ENCODE measurements at places on chromosomes 6 and 20.

- no peak for DNase-seq
Observed at GRCh38 chr20:4581838-4582237, 139.9 kb upstream of the PRND start.

DNA sequence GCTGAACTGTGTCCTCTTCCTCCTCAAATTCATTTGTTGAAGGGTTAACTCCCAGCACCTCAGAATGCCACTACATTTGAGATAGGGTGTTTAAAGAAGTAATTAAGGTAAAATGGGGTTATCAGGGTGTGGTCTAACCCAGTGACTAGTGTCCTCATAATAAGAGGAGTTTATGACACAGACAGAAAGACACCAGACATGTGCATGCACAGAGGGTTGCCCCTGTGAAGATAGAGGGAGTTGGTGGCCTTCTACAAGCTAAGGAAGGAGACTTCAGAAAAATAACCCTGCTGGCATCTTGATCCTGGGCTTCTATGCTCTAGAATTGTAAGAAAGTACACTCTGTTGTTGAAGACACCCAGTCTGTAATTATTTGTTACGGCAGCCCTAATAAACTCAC is 24.9 kb upstream of the EDN1 start:
- no peak for DNase-seq

DNA sequence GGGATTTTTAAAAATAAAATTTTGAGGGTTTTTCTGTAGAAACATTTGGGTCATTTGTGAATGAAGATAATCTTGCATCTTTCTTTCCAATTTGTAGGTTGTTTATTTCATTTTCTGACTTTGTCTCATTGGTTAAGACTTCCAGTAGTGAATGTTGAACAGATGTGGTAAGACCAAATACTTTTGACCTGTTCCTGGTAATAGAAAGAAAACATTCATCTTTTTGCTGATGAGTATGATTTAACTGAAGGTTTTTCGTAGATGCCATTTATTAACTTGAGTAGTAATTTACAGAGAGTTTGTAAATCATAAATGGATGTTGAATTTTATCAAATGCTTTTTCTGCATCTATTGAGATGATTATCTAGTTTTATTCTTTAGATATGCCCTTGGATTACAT is 416.1 kb upstream of the CITED2 start:
- DNase-seq: no peak

- DNase-seq: no peak
Observed at GRCh38 chr6:124064317-124065113, 260.9 kb downstream of the NKAIN2 start.

DNA sequence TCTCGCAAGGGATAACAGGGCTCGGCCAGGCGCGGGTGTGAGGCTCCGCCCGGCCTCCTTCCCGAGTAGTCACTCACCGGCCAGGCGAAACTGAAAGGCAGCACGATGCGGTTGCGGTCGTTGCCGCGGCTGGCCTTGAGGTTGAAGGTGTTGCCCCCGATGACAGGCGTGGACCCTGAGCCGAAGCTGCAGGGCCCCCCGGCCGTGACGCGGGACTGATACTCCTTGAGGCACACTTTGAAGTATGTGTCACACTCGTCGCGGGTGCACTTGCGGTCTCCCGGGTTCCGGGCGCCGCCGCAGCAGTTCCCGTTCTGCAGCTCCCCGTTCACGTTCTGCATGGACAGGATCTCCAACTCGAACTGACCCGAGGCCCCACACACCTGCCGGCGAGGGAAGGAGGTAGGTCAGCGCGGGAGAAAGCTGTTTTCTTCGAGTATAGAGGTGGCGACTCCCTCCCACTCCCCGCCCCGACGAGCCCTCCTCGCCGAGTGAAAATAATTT is 1.1 kb downstream of the JAG1 start:
- no peak for DNase-seq

DNA sequence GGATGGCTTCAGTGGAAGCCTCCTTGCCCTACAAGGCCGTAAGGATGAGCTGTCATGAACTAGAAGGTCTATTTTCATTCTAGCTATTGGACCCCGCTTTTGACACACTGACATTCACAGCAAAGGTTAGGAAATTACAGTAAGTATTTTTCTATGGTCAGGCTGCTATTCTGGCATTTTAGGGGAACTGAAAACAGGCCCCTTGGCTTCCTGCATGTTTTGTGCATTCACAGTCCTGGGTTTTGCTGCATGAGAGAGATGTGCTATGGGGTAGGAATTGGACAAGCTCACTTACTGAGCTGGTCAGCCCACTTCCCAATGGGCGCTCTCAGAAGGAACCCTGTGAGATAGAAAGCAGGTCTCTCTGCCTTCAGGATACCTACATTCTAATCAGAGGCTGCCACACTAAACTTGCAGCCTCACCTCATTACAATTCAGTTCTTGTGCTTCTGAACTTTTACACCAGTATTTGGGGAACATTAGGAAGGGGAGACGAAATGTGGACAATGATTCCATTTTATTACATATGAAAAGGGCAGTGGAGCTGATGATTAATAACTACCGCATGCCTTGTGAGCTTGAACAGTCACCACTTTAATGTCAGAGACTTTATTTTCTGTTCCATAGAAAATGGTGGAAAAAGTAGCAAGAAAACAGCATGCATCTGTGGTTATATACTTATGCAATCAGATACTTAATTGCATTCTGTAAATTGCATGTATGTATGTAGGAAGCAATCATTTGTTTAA is 86.6 kb upstream of the TAB2 start:
- no peak for DNase-seq

GRCh38 chr6:170033666-170034065 is 257.2 kb downstream of the DLL1 start:
- no peak for DNase-seq

- DNase-seq: no peak
Observed at GRCh38 chr6:159952289-159953005, 16.4 kb upstream of the IGF2R start.

DNA sequence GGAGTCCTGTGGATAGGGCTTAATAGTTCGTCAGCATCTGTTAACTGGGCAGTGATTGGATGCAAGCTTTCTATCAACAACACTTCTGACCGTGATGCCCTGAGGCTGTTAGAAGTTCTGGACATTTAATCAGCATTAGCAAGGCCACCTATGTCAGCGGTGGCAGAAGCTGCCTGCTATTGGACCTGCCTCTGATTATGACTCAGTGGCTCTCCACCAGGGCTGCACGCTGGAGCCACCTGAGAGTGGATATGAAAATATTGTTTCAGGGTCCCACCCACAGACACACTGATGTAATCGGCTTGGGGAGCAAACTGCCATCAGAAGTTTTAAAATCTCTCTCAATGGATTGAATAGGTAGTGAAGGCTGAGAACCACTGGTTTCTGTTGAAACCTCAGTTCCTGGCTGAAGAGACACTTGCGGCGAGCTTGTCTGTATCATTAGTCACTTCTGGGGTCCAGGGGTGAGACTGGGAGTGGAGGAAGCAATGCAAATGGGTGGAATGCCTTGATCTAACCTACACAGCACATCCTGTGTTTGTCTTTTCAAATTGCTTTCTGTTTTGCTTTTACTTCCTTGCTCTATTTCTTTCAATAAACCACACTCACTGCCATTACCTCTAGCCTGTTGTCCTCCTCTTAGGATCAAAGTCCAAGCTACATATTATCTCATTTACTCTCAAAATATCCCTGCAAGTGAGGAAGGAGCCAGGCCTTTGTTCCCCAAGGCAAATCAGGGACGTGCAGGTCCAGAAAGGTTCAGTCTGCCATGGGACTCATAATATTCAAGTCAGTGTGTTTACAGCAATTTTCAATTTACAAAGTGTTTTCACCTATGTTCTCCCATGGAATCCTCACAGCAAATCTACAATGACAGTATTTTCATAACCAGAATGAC is 4.2 kb downstream of the CLIC5 start:
- no peak for DNase-seq

GRCh38 chr6:33990061-33990541 is 155.8 kb downstream of the GRM4 start:
- no peak for DNase-seq

GRCh38 chr6:156953479-156954146 is 176.4 kb downstream of the ARID1B start:
- peak; percentile 98 for DNase-seq

GRCh38 chr6:23081701-23082100 is 512.3 kb downstream of the HDGFL1 start:
- no peak for DNase-seq

DNA sequence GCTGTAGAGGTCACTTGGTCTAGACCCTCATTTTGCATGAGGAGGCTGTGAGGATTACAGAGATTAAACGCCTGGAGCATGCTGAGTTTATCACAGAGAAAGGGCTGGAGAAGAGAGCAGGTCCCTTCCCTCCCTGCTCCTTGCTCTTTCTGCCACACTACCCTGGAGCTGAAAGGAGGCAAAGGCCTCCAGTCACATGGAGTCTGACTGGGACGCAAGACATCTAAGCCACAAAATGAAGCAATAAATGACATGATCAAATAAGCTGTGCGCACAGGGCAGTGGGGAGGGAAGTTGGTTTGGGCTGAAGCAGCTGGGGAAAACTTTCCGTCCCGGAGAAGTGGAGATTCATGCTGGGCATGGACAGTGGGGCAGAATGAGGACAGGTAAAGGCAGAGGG is 33.3 kb downstream of the ATXN1 start:
- DNase-seq: no peak

- no peak for DNase-seq
Observed at GRCh38 chr6:56399250-56399671, 151.9 kb upstream of the COL21A1 start.

GRCh38 chr20:49507741-49508434 is 25.4 kb upstream of the KCNB1 start:
- DNase-seq: no peak

- no peak for DNase-seq
Observed at GRCh38 chr6:228881-229651, 63.2 kb upstream of the DUSP22 start.

GRCh38 chr20:35561268-35561667 is 19.4 kb downstream of the ERGIC3 start:
- DNase-seq: peak; percentile 8

- no peak for DNase-seq
Observed at GRCh38 chr6:153192943-153193885, 62.1 kb upstream of the RGS17 start.

DNA sequence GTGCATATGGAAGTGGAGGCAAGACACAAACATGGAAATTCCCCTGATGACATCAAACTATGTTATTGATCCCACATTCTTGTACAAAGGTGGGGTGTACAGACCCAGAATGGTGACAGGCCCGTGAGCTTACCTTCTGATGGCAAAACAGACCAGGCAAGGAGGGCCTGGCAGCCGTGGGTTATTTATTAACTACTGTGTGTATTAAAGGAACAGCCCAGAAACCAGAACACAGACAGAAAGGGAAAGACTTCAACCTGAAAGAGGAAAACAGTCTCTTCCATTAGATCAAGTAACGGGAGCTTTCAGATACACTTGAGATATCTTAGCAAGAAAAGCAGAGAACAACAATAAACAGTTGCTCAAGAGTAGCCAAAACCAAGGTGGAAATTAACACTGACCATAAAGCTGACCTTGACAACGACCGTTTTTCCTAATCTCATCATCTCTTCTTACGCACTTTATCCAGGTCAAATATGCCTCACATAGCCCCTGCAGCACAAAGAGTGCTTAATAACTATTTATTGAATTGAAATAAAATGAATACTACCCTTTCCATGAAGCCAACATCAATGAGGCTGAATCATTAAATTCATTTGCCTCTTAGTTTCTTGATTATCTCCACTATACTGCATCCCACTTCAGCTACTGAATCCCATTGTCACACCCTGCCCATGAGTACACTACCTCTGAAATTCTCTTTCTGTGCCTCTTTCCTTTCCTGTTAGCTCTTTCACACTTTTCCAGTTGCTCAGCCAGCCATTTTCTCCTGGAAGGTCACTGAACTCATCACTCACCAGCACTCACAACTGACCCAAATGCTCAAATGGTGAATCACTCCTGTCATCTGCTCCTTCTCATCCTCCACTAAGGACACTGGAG is 67.4 kb downstream of the MOXD1 start:
- no peak for DNase-seq

DNA sequence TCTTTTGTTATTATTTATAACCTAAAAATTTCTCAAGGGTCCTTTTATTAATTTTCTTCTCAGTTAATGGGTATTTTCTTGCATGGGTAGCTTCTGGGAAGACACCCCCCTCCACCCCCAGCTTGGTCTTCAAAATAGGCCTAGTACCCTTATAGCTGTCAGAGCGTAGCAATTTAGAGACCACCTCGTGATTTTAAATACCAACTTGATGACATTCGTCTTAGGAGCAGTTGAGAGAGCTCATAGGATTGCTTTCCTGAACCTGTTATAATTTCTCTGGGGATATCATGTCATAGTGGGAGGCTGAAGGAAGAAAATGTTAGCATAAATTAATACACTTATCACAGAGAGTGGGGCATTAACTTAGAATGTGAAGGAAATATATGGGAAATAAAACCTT is 83.1 kb upstream of the MLIP start:
- no peak for DNase-seq

DNA sequence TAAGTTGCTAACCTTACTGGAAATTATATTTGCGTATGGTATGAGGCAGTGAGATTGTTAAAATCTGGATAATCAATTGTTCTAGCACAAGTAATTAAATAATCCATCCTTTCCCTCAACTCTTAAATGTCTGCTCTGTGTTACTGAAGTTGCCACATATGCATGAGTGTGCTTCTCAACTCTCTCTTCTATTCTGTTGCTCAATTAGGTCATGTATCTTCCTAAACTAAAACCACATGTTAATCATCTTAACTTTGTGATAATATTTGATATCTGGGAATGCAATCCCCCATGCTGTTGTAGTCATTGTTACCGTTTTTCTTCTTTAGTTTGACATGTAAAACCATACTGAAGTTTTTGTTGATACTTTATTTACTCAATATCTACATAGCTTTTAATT is 63.5 kb upstream of the STMND1 start:
- DNase-seq: no peak

- DNase-seq: no peak
Observed at GRCh38 chr6:83341765-83342164, 89.1 kb downstream of the ME1 start.

GRCh38 chr6:136103763-136104311 is 146.3 kb downstream of the MTFR2 start:
- DNase-seq: no peak

- DNase-seq: no peak
Observed at GRCh38 chr6:4055420-4056041, 23.4 kb downstream of the FAM217A start.

DNA sequence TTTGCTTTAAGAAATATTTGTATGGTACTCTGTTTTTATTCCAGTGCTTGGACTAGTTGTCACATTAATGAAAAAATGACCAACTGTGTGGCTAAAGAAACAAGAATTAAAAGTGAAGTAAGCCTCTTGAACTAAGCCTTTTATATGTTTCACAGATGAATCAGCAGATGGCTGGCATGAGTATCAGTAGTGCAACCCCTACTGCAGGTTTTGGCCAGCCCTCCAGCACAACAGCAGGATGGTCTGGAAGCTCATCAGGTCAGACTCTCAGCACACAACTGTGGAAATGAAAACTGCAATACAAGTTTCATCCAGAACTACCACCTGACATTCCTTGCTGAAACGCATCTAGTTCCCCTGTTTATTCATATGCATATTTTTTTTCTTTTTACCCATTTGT is 96.8 kb downstream of the B3GAT2 start:
- no peak for DNase-seq

GRCh38 chr6:54291146-54291545 is 17.1 kb upstream of the TINAG start:
- DNase-seq: no peak

GRCh38 chr6:26272171-26272637 is 92.8 kb upstream of the BTN3A2 start:
- DNase-seq: no peak

GRCh38 chr6:42100029-42100901 is 42.2 kb downstream of the C6orf132 start:
- DNase-seq: no peak

GRCh38 chr20:42686057-42686456 is 503.6 kb downstream of the PTPRT start:
- DNase-seq: no peak

All from NCI-H1417 treated with DMSO at 0.1 percent for 48 hours (cell line).